Left ventricle myocardium inferior (tissue), 1 donor: ENCODE measurements at places on chromosomes 12 and 14.

- DNase-seq: no peak
Observed at GRCh38 chr14:104545942-104546501, 33.5 kb upstream of the C14orf180 start.

DNA sequence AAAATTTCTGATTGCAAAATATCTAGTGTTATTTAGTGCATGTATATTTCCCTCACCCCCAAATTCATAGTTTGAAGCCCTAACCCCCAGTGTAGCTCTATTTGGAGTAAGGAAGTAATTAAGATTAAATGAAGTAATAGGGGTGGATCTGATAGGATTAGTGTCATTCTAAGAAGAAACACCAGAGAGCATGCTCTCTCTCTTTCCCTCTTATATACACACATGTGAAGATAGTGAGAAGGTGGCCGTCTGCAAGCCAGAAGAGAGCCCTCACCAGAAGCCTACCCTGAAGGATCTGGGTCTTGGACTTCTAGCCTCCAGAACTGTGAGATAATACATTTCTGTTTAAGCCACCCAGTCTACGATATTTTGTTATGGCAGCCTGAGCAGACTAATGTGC is 120.3 kb downstream of the TMEM30B start:
- no peak for DNase-seq

- no peak for DNase-seq
Observed at GRCh38 chr12:82414926-82415325, 56.6 kb downstream of the METTL25 start.

DNA sequence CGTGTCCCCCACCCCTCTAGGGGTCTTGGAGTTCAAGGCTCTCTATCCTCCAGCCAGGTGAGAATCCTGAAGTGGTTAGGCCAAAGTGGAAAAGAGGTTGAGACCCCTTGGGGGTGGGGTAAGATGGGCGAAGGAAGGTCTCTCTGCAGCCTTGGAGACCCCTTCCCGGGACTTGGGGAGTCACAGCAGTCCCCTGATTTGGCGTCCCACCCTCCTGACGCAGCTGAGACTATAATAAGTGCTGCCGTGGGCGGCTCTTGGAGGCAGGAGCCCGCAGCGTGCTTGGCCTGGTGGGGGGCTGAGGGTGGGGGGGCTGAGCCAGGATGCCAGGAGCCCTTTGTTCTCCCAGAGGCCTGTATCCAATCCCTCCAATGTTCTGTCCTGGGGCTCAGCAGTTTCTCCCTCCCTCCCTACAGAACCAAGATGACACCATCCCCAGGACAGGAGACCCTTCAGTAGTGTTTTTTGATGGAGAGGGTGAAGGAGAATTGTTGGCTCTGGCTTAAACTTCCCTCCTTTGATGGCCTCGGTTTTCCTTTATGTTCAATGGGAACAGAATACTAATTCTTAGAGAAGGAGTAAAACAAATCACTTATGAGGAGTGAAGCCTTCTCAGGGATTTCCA is 1.5 kb upstream of the AGAP2 start:
- no peak for DNase-seq

DNA sequence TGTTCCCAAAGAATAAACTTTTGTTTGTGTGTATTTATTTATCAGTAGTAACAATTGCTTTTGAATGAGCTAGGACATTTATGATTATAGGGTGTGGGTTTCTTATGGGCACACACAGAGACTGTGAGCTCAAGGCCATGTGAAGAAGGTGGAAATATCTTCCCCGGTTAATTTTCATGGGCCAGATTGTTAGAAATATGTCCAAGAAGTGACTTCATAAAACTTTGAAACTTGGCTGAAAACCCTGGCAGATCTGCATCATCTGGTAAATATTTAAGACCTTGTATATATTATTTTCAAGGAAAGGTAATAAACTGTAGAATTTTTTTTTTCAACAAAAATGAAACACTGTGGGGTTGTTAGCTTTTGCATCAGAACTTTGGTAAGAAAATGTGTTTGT is 53.5 kb upstream of the RNU6-8 start:
- DNase-seq: no peak

- no peak for DNase-seq
Observed at GRCh38 chr12:24197532-24197931, 248.1 kb upstream of the SOX5 start.

GRCh38 chr12:6285532-6286306 is 24.8 kb upstream of the PLEKHG6 start:
- DNase-seq: no peak

DNA sequence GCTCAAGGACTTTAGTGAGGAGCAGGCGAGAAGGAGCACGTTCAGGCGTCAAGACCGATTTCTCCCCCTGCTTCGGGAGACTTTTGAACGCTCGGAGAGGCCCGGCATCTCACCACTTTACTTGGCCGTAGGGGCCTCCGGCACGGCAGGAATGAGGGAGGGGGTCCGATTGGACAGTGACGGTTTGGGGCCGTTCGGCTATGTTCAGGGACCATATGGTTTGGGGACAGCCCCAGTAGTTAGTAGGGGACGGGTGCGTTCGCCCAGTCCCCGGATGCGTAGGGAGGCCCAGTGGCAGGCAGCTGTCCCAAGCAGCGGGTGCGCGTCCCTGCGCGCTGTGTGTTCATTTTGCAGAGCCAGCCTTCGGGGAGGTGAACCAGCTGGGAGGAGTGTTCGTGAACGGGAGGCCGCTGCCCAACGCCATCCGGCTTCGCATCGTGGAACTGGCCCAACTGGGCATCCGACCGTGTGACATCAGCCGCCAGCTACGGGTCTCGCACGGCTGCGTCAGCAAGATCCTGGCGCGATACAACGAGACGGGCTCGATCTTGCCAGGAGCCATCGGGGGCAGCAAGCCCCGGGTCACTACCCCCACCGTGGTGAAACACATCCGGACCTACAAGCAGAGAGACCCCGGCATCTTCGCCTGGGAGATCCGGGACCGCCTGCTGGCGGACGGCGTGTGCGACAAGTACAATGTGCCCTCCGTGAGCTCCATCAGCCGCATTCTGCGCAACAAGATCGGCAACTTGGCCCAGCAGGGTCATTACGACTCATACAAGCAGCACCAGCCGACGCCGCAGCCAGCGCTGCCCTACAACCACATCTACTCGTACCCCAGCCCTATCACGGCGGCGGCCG is 1.1 kb downstream of the PAX9 start:
- no peak for DNase-seq

DNA sequence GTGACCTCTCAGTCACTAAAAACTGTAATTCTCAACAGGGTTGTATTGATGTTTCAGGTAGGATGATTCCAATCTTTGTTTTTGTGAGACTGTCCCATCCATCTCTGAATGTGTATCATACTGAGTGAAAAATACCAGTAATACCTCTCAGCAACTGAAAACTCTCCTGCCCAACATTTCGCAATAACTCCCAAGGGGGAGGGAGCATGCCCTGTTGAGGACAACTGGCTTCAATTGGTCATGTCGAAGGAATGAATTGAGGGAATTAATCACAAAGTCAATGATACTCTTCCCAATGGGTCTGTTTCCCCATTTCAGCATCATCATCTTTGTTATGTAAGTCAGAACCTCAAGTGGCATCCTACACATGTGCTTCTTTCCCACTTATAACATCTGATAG is 102.4 kb upstream of the E2F7 start:
- no peak for DNase-seq

DNA sequence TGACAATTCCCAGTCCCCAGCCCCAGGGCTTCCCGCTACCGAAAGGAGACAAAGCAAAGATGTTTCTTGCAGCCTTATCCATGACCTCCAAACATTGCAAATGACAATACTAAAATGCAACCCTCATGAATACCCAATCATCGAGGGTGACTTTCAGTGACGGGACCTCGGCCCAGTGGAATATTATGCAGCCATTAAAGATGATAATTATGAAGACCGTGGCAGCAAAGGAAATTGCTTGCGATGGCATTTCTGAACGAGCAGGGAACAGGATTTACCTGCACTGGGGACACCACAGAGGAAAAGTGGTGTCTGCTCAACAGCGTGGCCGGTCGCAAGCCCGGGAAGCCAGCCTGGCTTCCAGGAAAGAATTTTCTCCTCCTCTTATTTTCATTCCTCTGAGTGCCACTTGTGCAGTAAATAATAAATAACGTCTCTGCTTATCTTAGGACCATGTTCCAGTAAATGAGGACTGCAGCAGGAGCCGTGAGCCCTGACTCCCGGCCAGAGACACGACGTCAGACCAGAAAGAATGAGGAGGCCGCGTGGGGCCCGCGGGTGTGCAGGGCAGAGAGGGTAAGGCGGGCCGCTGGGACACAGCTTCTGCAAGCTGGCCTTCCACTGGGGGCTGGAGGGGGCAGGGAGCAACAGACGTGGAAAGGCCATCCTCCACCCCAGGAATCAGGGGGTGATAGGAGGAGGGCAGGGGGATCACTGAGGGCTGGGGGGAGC is 6.6 kb downstream of the C14orf180 start:
- peak; percentile 66 for DNase-seq

GRCh38 chr12:78181544-78182162 is 351.0 kb downstream of the NAV3 start:
- no peak for DNase-seq

- DNase-seq: no peak
Observed at GRCh38 chr12:62882140-62882539, 52.8 kb downstream of the PPM1H start.
